Chondrocyte (in vitro differentiated cells): ENCODE measurements at places on chromosomes 16 and 17. TPM values are rescaled to one million over a fixed set of nuclear protein-coding genes. Genes with fewer than 3 reads are reported as not detected.

GRCh38 chr16:64304951-64305350, 816.9 kb downstream of the CDH11 start:
- DNase-seq = no peak
- peaks cover 3% of the 10 kb centered on the region for H3K27me3 ChIP-seq
- H3K27ac ChIP-seq = no peak overlapping the region
- no peak overlapping the region for H3K4me3 ChIP-seq
- H3K36me3 ChIP-seq = peaks cover 5% of the 10 kb centered on the region

DNA sequence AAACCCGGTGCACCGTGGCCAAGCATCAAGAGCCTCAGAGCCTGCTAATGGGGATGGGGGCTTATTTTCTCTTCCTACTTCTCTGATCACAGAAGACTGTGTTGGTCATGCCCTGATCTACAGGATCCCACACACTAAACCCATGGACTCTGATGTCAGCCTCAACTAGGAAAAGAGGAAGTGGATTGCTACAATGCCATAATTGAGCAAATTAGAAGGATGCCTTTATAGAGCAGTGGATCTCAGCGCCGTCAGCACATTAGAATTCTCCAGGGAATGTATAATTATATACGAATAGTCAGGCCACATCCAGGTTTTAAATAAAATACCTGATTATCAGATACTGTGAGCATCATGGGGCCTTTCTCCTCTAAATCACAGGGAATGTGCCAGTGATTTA, 64.8 kb downstream of the VAT1L start:
- H3K4me3 ChIP-seq = no peak overlapping the region
- H3K4me1 ChIP-seq = no peaks in the 10 kb centered on the region
- no peak overlapping the region for H3K27ac ChIP-seq
- H3K36me3 ChIP-seq = no peaks in the 10 kb centered on the region

- peaks cover 40% of the 10 kb centered on the region for H3K4me1 ChIP-seq
- no peak for DNase-seq
- peaks cover 3% of the 10 kb centered on the region for H3K36me3 ChIP-seq
- H3K4me3 ChIP-seq = peak overlapping the region; percentile 93
- peak overlapping the region; percentile 95 for H3K27ac ChIP-seq
Measured at GRCh38 chr17:38751808-38752307, 683 bp upstream of the PSMB3 start.

DNA sequence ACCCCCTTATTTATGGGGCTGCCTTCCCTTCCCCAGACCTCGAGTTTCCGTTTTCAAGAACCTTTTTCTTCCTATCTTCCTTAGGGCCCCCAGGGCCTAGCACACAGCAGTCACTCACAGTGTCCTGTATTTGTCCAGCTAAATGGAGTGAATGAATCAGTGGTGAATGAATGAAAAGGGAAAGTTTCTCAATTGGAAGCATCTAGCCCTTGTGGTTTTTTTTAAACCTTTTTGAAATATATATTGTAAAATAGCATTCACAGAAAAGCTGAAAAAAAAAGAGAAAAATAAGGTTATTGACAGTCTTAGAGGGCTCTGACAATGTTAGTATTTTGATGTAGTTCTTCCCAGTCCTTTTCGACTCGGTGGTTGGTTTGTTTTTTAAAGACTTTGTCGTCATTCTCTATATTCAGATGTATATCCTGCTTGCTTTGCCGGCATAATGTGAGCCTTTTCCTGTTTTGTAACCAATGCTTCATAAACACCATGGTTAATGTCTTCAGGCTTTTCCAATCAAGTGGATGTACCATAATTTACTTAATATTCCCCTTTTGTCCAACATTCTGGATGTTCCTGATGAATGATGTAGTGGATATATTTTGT, 45.3 kb downstream of the RAI1 start:
- H3K27ac ChIP-seq = no peak overlapping the region
- peaks cover 35% of the 10 kb centered on the region for H3K4me1 ChIP-seq
- H3K36me3 ChIP-seq = peaks cover 2% of the 10 kb centered on the region
- no peak overlapping the region for H3K4me3 ChIP-seq

DNA sequence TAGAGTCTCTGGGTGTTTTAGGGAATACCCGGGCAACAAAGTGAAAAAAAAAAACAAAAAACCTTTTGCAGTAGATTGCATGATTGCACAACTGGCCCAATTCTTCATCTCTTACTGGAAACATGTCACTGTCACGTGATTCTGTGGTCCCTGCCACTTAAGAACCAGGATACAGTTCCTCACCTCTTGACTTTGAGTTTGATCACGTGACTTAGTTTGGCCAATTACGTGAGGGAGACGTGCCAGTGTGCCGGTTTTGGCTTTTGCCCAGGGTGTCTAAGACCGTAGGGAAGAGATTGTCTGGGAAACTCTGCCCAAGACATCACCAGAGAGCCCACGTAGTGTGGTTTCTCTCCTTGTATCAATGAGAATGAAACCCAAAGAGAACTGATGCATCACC, 88.7 kb downstream of the GRIN2A start:
- no peak overlapping the region for H3K4me3 ChIP-seq
- no peaks in the 10 kb centered on the region for H3K4me1 ChIP-seq

- H3K27ac ChIP-seq = no peak overlapping the region
- no peak for DNase-seq
- H3K36me3 ChIP-seq = peaks cover 21% of the 10 kb centered on the region
- H3K27me3 ChIP-seq = no peaks in the 10 kb centered on the region
- H3K4me3 ChIP-seq = no peak overlapping the region
- H3K4me1 ChIP-seq = no peaks in the 10 kb centered on the region
Measured at GRCh38 chr17:82175951-82176350, 36.7 kb downstream of the CCDC57 start.

Gene SLFN14
- not detected in 3 replicates for total RNA-seq

Gene GGT6
- total RNA-seq = not detected in 3 replicates

- no peak for DNase-seq
- H3K36me3 ChIP-seq = no peaks in the 10 kb centered on the region
- no peaks in the 10 kb centered on the region for H3K27me3 ChIP-seq
- H3K4me1 ChIP-seq = peaks cover 75% of the 10 kb centered on the region
- H3K27ac ChIP-seq = peak overlapping the region; percentile 36
- no peak overlapping the region for H3K4me3 ChIP-seq
Measured at GRCh38 chr17:77437017-77437416, 296.2 kb downstream of the SEC14L1 start.

DNA sequence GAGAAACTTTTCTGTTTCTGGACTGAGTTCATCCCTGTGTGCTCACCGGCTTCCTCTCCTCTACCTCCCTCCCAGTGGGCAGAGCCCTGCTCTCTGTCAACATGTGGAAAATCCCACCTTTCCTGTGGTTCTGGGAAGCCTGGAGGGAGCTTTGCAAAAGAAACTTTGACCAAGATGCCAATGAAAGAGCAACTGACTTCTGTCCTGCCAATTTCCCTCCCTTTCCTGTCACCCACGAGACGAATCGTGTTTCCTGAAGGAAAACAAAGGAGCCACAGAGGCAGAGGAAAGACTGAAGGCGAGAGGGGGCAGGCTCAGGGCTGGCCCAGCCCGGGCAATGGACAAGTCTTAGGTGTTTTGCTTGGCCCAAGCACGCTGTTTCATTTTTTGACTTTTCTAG, 82.8 kb downstream of the PLCG2 start:
- H3K4me1 ChIP-seq = no peaks in the 10 kb centered on the region
- no peak for DNase-seq
- H3K4me3 ChIP-seq = no peak overlapping the region
- no peak overlapping the region for H3K27ac ChIP-seq

DNA sequence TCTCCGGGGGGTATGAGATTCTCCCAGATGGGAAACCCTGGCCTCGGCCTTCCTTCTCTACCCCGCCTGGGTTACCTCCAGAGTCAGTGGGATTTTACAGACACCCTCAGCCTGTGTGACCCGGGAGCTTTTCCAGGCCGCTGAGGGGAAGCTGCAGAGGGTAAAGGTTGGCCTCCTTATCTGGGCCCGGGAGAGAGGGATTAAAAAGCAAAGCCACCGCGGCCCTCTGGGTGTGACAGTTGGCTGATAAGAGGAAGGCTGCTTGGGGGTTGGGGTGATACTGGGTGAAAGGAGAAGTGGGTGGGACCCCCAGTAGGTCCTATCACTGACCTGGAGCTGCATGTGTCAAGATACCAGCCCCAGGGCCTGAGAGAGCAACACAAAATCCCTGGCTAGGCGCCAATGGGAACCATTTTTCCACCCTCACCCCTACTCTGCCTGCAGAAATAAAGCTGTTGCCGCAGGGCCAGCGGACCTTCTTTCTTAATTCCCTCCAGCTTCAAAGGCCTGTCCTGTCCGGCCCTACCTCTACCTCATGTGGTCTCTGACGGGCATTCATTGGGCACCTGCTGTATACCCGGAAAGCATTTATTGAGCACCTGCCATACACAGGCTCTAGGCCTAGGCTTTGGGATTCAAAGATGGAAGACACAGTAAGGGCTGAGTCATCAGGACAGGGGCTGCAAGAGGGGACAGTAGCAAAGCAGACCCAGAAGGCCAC, 77.6 kb upstream of the GSE1 start:
- no peaks in the 10 kb centered on the region for H3K36me3 ChIP-seq
- peaks cover 6% of the 10 kb centered on the region for H3K4me1 ChIP-seq
- H3K27me3 ChIP-seq = no peaks in the 10 kb centered on the region
- DNase-seq = no peak
- no peak overlapping the region for H3K4me3 ChIP-seq
- no peak overlapping the region for H3K27ac ChIP-seq

Gene PRSS8
- total RNA-seq = not detected in 3 replicates

- no peak overlapping the region for H3K4me3 ChIP-seq
- H3K36me3 ChIP-seq = peaks cover 24% of the 10 kb centered on the region
- DNase-seq = no peak
- H3K27ac ChIP-seq = peak overlapping the region; percentile 88
- H3K4me1 ChIP-seq = peaks cover 25% of the 10 kb centered on the region
- no peaks in the 10 kb centered on the region for H3K27me3 ChIP-seq
Measured at GRCh38 chr16:23072084-23072599, 77.1 kb downstream of the USP31 start.

DNA sequence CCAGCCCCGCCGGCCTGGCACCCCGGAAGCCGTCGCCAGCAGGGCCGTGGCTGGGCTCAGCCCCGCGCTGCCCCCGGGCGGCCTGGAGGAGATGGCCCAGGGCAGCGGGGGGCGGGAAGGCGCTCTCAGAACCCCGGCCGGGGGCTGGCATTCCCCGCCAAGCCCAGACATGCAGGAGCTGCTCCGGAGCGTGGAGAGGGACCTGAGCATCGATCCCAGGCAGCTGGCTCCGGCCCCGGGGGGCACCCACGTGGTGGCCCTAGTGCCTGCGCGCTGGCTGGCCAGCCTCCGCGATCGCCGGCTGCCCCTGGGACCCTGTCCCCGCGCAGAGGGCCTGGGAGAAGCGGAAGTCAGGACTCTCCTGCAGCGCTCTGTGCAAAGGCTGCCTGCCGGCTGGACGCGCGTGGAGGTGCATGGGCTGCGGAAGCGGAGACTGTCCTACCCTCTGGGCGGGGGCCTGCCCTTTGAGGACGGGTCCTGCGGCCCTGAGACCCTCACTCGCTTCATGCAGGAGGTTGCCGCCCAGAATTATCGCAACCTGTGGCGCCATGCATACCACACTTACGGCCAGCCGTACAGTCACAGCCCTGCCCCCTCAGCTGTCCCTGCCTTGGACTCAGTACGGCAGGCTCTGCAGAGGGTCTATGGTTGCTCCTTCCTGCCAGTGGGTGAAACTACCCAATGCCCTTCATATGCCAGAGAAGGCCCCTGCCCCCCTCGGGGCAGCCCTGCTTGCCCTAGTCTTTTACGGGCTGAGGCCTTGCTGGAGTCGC, 551 bp downstream of the WDR81 start:
- H3K4me3 ChIP-seq = peak overlapping the region; percentile 58
- no peak for DNase-seq
- no peak overlapping the region for H3K27ac ChIP-seq
- H3K4me1 ChIP-seq = peaks cover 29% of the 10 kb centered on the region
- peaks cover 2% of the 10 kb centered on the region for H3K36me3 ChIP-seq

DNA sequence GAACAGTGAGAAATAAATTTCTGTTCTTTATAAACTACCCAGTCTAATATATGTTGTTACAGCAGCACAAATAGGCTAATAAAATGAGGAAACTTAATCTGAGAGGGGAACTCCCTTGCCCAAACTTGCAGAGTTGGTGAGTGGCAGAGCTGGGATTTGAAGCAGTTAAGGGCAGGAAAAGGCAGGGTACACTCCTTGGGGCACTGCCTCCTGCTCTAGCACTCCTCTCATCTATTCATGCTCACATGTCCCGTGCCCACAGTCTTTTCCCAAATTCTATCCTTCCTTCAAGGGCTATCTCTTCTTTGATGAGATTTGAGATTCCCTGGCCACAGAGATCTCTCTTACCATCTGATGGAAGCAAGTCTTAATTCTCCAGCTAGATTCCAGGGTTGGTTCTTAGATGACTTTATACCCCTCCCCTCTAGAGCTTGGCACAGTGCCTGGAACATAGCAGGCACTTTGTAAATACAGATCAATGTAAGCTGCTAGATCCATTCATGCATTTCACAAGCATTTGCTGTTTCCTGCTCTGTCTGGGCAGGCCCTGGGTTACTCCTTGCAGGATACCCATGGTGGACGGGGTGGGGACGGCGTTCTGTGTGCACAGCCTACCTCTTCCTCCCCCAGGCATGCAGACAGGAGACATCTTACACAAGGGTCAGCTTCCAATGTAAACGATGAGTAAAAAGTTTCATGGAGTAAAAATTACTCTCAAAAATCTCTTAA, 39.2 kb upstream of the ABCC12 start:
- no peak overlapping the region for H3K4me3 ChIP-seq
- no peak for DNase-seq
- no peak overlapping the region for H3K27ac ChIP-seq
- H3K27me3 ChIP-seq = peaks cover 3% of the 10 kb centered on the region

Gene PRDM7
- total RNA-seq = not detected in 3 replicates

DNA sequence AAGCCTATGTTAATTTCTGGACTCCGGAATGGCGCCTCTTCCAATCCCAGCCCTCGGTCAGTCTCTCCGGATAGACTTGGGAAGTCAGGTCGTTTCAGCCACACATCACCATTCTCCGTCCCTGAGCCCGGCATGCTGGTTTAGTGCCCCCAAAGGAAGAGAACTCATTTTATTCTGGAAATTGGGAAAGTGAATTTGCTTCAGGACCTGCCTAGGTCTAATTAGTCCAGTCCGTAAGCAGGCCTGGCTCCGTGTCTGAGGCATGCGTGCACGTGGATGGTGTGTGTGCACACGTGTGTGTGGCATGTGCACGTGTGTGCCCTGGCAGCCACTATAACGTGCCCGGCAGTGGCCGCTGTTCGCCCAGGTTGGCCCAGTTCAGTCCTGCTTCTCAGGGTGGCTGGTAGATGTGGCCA, 77.4 kb downstream of the RPA1 start:
- H3K4me1 ChIP-seq = peaks cover 7% of the 10 kb centered on the region
- peaks cover 50% of the 10 kb centered on the region for H3K27me3 ChIP-seq
- H3K4me3 ChIP-seq = no peak overlapping the region
- H3K27ac ChIP-seq = no peak overlapping the region
- DNase-seq = no peak

Gene SLC38A7
- 37.6 to 47.3 TPM (median 45.1 TPM) in 3 replicates for total RNA-seq

Gene CA7
- total RNA-seq = not detected in 3 replicates

- peaks cover 41% of the 10 kb centered on the region for H3K4me1 ChIP-seq
- no peak overlapping the region for H3K27ac ChIP-seq
- H3K27me3 ChIP-seq = peaks cover 9% of the 10 kb centered on the region
- H3K4me3 ChIP-seq = peak overlapping the region; percentile 53
- no peak for DNase-seq
Measured at GRCh38 chr17:60139438-60140285, 10.1 kb upstream of the CA4 start.

DNA sequence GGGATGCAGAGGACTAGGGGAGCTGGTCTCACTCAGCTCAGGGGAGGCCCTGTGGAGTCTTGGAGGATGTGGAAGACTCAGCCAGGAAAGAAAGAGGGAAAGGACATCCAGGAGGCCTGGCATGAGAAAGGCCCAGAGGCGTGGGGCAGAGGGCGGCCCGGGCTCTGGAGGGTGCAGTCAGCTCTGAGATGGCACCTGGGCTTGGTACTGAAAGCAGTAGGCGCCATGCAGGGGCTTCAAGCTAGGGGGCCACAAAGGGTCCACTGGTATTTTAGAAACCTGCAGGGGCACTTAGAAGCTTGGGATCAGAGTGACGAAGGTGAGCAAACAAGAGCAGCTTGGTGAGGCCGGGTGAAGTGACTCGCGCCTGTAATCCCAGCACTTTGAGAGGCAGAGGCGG, 5.6 kb downstream of the FAM171A2 start:
- H3K4me3 ChIP-seq = no peak overlapping the region
- H3K27me3 ChIP-seq = no peaks in the 10 kb centered on the region
- peaks cover 18% of the 10 kb centered on the region for H3K4me1 ChIP-seq
